ENCODE measurements at places on chromosomes 2 and 18.

GRCh38 chr2:120520929-120521912, 175.3 kb downstream of the INHBB start:
- peak; percentile 56 for DNase-seq

DNA sequence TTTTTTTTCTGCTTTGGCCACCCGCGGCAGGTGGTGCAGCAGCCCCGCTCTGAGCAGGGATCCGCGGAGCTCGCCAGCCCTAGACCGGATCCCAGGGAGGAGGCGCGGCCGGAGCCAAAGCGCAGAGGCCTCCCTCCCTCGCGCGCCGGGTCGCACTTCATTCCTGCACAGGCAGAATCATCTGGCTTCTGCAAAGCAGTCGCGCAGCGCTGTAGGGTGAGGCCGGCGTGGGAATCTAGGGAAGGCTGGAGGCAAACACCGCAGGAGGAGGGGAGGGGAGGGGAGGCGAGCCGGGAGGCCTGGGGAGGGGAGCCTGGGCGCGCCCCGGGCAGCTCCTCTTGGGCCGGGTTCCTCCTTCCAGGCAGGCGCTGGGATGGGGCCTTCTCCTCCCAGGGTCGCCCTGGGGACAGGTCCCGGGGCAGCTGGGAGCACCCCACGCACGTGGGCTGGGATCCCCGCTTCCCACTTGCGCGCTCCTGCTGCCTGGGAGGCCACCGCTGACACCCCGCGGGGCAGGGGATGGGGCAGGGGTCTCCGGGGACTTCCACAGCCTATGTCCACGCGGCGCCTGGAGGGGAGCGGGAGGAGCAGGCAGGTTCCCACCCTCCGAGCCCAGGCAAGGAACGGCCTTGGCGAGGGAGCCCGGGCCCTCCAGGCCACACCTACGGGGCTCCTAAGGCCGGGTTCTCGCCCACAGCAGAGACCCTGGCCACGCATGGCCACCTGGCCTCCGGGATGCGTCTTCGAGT, 45.0 kb downstream of the MBP start:
- peak; percentile 36 for DNase-seq

DNA sequence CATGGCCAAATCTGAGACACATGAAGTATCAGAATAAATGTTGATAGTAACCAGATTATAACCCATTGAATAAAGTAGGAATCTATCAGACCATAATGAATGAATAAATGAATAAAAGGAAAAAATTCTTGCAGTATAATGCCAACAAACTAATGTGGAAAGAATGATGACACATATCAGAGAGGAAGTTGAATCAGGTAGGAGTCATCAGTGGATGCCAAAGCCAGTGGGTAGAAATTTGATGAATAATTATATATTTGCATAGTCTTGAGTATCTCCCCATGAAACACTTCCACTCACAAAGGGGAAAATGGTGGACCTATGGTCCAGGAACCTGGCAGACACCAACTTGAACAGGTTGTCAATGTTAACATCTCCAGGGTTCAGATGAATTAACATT, 68.6 kb downstream of the GALNT3 start:
- DNase-seq, result peak; percentile 80

- no peak for DNase-seq
Measured at GRCh38 chr18:13614641-13615288, 111.6 kb downstream of the FAM210A start.

DNA sequence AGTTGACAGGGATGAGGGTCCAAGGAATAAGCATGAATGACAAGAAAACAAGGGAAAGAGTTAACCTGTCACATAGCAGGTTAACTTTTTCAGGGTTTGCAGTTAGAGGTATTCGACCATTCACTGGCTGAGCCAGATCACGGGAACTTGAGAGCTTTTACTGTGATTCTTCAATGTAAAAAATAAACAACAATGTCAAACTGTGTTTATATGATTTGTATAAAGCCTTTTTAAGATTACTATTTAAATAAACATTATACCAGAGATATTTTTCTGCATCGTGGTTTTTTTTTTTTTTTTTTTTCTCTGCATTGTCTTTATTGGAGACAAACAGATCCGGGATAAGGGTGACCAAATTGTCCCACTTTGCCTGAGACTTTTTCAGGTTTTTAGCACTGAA, 115.6 kb downstream of the NRP2 start:
- DNase-seq, result no peak

- no peak for DNase-seq
Measured at GRCh38 chr2:132429941-132430573, 13.5 kb downstream of the GPR39 start.

DNA sequence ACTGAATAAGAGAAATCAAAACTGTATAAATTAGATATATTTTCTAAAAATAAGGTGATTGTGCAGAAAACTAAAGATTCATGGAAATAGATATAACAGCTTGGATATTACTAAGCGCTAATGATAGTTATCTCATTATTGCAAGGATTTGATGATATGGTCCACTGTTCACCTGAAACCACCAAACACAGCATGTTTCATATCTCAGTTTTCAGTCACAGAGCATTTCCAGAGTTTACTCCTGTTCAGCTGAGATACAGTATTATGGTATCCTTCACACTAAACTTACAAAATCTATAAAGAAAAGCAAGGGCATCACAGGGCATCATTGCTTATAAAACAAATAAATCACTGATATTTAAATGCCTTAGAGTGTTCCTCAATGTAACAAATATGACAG, 591.6 kb downstream of the ERBB4 start:
- DNase-seq, result no peak

DNA sequence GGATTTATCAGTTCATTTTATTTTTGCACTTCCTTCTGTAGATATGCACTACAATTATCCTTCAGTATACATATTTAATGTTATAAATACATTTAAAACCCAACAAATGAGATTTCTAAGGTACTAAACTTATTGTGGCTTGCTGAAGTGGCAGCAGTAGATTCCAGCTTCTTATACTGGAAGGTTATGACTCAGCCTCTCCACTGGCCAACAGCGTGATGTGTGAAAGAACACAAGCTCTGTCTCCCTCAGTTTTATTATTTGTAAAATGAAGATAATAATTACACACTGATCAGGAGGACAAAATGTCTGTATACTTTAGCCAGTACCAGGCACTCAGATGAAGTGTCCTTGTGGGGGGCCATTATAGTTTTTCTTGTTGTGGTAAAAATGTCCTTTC, 1147.1 kb downstream of the CNTNAP5 start:
- DNase-seq, result no peak

DNA sequence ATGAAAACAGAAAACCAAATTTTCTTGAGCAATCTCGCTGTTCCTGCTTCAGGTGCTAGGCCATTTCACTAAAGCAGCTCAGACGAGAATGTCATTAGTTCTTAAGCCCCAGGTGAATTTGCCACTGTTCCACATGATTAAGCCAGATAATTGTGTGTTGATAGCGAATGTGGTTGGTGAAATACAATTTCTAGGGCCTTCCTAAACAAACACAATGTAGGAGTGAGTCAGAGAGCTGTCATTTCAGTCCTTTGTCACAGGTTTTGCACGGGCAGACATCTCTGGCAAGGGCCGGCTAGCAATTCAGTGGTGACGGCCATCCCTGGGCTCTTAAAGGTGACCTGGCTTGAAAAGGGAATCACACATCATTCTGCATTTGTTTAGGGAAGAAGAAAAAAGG, 170.7 kb downstream of the TMEM182 start:
- DNase-seq, result no peak

DNA sequence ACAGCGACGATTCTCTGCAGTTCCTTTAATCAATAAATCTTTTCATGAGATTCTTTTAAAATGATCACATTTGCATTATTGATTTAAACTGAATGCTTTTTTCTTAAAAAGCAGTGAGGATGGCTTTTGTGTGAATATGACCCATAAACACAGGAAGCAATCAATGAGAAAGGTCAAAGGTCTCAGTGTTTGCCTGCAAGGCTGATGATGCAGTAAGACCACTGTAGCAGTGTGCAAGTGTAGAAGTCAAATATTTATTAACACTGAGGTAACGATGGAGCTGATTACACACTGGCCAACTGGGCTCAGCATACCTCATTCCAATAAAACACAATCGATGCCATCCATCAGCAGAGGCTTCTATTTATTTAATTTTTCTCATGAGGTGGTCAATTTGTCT, 633.5 kb downstream of the DCDC2C start:
- DNase-seq, result no peak

DNA sequence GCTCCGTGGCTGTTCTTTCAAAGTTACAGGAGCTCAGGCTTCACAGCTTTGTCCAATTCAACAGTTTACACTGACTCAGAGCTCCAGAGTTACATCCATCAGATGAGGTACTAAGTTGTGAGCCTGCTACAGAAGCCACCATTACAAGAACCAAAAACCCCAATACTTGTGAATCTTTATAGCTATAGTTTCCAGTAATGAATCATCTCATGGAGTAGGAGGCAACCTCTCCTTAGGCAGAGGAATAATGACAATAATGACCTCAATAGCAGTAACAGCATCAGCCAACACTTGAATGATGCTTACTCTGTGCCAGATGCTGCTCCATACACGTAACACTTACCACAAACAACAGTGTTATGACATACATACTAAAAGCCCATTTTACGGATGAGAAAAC, 3.6 kb downstream of the ZC3H8 start:
- peak; percentile 26 for DNase-seq

- DNase-seq, result no peak
Measured at GRCh38 chr2:58228299-58228698, 12.8 kb downstream of the FANCL start.

- peak; percentile 81 for DNase-seq
Measured at GRCh38 chr2:222707689-222708273, 36.3 kb downstream of the MOGAT1 start.

DNA sequence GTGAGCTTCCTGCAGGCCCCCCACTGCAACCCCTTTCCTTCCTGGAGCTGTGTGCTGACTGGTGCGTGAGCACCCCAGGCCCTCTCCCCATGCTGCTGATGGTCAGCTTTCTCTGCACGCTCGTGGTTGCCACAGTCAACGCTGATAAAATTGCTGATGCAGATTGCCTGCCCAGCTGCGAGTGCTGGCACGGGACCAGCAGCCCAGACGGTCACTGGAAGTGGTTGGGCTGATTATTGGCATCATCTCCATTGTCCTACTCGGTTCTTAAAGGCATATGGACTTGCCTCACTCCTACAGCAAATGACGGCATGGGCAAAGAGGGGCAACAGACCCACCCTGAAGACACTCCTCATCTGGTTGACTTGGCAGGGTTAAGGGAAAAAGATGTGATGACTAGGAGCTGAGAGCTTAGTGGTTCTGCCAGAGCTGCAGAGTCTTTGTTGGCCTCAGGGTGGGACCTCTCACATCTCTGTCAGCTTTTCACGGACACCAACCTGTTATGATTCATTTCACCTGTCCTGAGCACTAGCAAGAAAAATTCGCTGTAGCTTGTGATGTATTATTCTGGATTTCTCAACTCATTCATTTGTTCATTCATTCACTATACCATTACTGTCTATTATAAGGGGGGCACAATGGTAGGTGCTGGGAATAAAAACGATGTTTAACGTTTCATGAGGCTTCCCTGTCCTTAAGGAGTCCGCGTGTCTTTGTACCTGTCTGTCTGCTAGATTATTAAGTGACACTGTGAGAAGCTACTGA, 38.4 kb downstream of the PAX8 start:
- peak; percentile 97 for DNase-seq

DNA sequence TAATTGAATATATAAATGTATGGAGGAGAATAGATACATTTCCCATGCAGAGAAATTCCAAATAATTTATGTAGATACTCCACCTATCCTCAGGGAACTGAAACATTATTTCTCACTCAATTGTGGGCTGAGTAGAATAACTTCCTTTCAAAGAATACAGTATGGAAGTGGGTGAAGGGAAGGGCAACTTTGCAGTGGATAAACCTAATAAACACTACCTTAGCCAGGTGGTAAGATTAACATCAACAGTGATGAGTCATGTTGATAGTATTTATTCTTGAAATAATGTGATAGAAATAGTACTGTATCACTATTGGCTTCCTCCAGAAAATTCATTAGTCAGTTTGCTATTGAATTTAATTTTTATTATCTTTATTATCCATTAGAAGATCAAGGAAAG, 716.4 kb upstream of the CHAC2 start:
- no peak for DNase-seq

DNA sequence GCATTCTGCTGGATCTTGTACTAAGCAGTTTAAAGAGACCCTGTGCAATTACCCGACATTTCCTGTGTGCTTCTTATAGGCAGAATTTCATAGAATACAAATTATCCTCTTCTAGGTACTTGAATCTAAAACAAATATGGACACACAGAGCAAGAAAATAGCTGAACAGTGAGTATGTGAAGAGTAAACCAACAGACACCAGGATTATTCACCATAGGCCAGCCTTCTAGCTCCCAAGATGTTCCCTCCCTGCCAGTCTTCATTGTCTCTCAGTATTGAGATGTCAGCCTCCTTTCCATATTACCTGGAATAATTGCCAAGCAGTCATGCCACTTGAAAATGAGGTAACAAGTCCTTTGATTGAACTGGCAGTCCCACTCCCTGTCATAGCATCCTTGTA, 187.1 kb downstream of the PTPRM start:
- no peak for DNase-seq

All from foreskin fibroblast (primary cell).